Thymus (tissue), 14 donors: ENCODE measurements at places on chromosomes 5 and 9. TPM values are rescaled to one million over a fixed set of nuclear protein-coding genes. Genes with fewer than 3 reads are reported as not detected.

DNA sequence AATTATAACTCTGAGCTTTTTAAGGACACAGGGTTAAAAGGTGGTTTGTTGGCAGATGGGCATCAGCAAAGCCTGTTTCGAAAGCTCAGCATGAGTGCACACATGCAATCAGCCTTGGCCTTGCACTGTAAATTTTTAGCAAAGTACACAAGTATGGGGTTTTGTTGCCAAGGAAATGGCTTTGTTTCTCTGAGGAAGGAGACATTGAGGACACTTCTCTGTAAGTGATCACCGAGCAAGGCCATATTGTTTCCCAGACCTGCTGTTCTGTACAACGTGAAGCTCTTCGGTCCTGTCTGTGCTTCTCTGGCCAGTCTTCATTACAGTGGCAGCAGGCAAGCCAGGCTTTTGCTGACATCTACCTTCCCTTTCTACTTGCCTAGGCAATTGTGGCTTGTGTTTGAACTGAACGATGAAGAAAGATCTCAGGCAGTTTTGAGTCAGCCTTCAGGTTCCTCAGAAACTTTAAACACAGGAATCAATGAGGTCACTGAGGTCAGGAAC is 27.9 kb upstream of the GLRX start:
- H3K27ac ChIP-seq: no peak overlapping the region
- no peaks in the 10 kb centered on the region for H3K36me3 ChIP-seq

- H3K4me1 ChIP-seq: peaks cover 87% of the 10 kb centered on the region
- H3K27ac ChIP-seq: no peak overlapping the region
- no peak overlapping the region for H3K4me3 ChIP-seq
- no peak for DNase-seq
- peaks cover 8% of the 10 kb centered on the region for H3K36me3 ChIP-seq
Observed at GRCh38 chr5:132458651-132459030, 31.9 kb downstream of the IRF1 start.

GRCh38 chr5:134255418-134256150 is 29.7 kb upstream of the PPP2CA start:
- H3K27me3 ChIP-seq: no peaks in the 10 kb centered on the region
- H3K4me3 ChIP-seq: no peak overlapping the region
- DNase-seq: no peak
- H3K27ac ChIP-seq: no peak overlapping the region
- H3K4me1 ChIP-seq: no peaks in the 10 kb centered on the region
- H3K36me3 ChIP-seq: no peaks in the 10 kb centered on the region

- no peak overlapping the region for H3K27ac ChIP-seq
- no peaks in the 10 kb centered on the region for H3K4me1 ChIP-seq
- no peaks in the 10 kb centered on the region for H3K36me3 ChIP-seq
- H3K27me3 ChIP-seq: no peaks in the 10 kb centered on the region
Observed at GRCh38 chr5:174328631-174329299, 283.3 kb downstream of the NSG2 start.

DNA sequence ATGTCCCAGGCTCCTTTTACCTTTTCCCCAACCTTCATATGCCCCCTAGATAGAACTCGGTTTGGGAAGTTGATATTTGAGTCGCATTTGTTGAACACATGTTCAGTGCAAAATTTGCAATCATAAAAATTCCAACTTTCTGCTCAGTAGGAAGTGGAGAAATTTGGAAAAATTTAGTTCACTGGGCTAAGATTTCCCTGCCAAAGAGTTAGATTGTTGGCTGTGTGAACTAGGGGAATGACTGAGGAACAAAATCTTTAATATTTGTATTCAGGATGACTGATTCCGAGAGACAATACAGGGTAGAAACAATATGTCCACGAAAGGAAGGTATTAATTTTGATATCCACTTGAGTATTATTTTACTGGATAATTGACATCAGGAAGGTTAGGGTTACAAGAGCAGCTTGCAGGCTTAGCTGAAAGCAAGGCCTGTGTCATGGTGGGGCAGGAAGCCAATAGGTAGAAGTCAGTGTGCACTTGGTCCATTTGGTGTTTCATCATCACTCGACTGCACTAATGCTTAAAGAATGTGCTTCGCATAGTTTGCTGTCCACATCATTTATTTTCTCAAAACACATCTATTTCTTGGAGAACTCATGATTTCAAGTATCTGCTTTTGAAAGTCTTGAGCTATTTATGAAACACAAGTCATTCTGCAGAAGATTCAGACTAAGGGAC is 59.4 kb upstream of the GNA14 start:
- H3K36me3 ChIP-seq: no peaks in the 10 kb centered on the region
- H3K27me3 ChIP-seq: no peaks in the 10 kb centered on the region
- no peak overlapping the region for H3K27ac ChIP-seq
- H3K4me1 ChIP-seq: no peaks in the 10 kb centered on the region

- no peaks in the 10 kb centered on the region for H3K27me3 ChIP-seq
- H3K27ac ChIP-seq: no peak overlapping the region
- H3K4me1 ChIP-seq: peaks cover 8% of the 10 kb centered on the region
Observed at GRCh38 chr5:68333649-68334552, 118.3 kb downstream of the PIK3R1 start.

DNA sequence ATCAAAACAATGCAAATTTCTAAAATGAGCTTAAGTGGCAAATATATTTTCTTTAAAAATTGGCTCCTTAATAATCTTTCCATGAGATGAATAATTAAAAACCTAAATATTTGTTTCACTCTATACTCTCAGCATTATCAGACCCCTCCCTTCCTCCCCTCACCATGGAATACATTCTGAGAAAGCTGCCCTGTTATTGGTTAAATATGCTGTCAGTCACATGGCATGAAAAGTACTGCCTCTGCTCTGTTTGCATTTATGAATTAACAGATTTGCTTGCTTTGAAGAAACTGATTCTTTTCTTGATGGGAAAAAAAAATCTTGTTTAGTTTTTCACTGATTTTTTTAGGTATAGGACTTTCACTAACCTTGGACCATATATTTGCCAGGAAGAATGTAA is 17.0 kb upstream of the RPS23 start:
- no peaks in the 10 kb centered on the region for H3K4me1 ChIP-seq
- H3K36me3 ChIP-seq: no peaks in the 10 kb centered on the region
- no peaks in the 10 kb centered on the region for H3K27me3 ChIP-seq
- H3K27ac ChIP-seq: no peak overlapping the region
- no peak for DNase-seq
- H3K4me3 ChIP-seq: no peak overlapping the region

Gene ATP10B
- total RNA-seq: 10.1 TPM
